ENCODE measurements at places on chromosomes 12 and 14. TPM values are rescaled to one million over a fixed set of nuclear protein-coding genes. Genes with fewer than 3 reads are reported as not detected.

The EXOC3L4 gene
- 0.44 TPM for total RNA-seq

The KRT82 gene
- total RNA-seq: not detected

The ADIPOR2 gene
- 24.5 TPM for total RNA-seq

The CFAP251 gene
- total RNA-seq: 4.8 TPM

The GALNT8 gene
- total RNA-seq: 0.29 TPM

The RTL1 gene
- total RNA-seq: not detected
